ENCODE measurements at places on chromosomes 2 and 18. TPM values are rescaled to one million over a fixed set of nuclear protein-coding genes. Genes with fewer than 3 reads are reported as not detected.

Gene SERPINB7
- total RNA-seq = 8.9 TPM

Gene PGAP1
- 6.5 TPM for total RNA-seq

Gene TTC32
- total RNA-seq = 4.2 TPM

Gene ASAP2
- 20.4 TPM for total RNA-seq

Gene FBXO48
- total RNA-seq = 0.43 TPM

Gene RPRM
- total RNA-seq = not detected

Gene CAVIN2
- total RNA-seq = 177 TPM

Gene UGT1A8
- not detected for total RNA-seq

Gene GPR39
- 4.7 TPM for total RNA-seq

Gene IKZF2
- 1.8 TPM for total RNA-seq

Gene AFG3L2
- total RNA-seq = 98.5 TPM

Gene AGXT
- 0.07 TPM for total RNA-seq

Gene IL1RL2
- not detected for total RNA-seq

Gene ALK
- total RNA-seq = 0.26 TPM

Gene MYOM1
- total RNA-seq = not detected

Gene GCC2
- total RNA-seq = 15.4 TPM

Gene ADCYAP1
- total RNA-seq = not detected

Gene NPHP1
- total RNA-seq = 17.4 TPM

Gene COL4A4
- total RNA-seq = 0.41 TPM

Gene SOWAHC
- 15.1 TPM for total RNA-seq

Gene C2orf78
- total RNA-seq = not detected

Gene INO80B
- 5.9 TPM for total RNA-seq

Gene POTEJ
- total RNA-seq = not detected

Gene CD207
- total RNA-seq = 0.14 TPM

Gene PDCD1
- 0.10 TPM for total RNA-seq

Gene GRP
- total RNA-seq = not detected

Data from A172 (cell line).